Hindlimb muscle (tissue), 1 donor: ENCODE measurements at places on chromosomes 7 and 10.

DNA sequence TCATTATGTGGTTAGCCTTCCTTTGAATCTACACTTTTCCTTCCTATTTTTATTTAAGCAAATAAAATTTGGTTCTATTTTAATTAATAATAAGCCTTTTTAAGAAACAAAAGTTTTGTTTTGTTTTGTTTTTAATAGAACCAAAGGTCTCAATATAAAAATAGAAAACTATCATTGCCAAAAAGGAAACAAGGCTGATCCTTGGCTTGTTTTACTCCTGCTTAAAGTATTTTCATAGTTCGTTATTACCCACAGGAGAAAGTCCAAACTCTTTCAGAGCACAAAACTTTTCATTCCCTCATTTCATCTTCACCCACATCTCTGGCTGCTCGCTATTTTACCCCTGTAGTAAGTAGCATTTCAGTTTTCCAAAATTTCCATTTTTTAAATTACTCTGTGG, 374.8 kb downstream of the SEMA3D start:
- DNase-seq = no peak

DNA sequence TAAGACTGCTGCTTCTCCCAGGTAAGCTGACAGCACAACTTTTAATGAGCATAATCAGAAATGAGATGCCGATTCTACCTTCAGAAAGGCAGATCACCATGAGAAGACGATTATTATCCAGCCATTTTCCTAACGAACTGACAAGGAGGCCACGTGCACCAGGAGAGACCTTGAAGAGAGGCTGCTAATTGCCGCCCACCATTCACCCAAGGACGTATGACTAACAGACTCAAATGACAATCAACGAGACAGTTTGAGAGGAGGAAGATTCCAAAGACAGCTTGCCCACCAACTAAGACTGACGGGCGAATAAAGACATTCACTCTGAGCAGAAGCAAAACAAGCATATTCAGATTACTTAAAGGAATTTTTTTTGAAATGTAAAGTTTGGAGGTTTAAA, 301.9 kb upstream of the TAC1 start:
- DNase-seq = no peak

- no peak for DNase-seq
Observed at GRCh38 chr10:119459681-119460340, 82.7 kb downstream of the RGS10 start.

DNA sequence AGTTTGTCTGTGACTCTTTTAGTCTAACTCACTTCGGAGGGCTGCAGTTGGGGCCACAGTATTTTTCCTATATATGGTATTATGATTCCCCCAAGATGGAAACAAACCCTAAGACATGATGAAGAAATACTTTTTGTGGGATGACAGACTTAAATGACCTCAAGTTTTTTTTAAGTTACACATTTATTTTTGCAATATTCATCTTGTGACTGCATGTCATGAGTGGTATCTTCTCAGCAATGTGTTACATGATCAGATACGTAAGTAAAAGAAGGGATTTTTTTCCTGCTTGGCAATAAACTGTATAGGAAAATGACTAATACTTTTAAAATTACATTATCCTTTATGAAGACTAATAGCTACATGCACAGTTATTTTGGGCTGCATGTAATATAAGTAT, 57.8 kb downstream of the OR13A1 start:
- DNase-seq = no peak

- DNase-seq = no peak
Observed at GRCh38 chr10:124022066-124022465, 71.3 kb downstream of the CHST15 start.

- no peak for DNase-seq
Observed at GRCh38 chr7:129840757-129841156, 112.0 kb downstream of the UBE2H start.

DNA sequence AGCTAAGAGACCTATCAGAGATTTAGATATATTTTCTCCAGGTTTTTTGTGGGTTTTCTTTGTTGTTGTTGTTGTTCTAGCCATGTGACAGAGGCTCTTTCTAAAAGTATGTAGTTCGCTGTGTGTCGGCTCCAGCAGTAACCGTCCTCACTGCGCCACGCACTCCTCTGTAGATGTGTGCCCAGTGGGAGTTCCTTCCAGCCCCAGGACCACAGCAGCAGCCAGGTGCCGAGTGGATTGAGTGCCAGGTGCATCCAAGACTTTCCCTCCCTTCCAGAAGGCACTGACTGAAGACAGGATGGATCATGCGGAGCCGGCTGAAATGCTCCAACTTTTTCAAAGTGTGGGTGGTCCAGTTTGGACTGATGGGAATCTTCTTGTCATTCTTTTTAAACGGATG, 31.8 kb downstream of the WDR86 start:
- DNase-seq = no peak

GRCh38 chr7:30866939-30867338, 44.7 kb upstream of the AQP1 start:
- DNase-seq = no peak

- DNase-seq = no peak
Observed at GRCh38 chr7:26370011-26370410, 78.3 kb downstream of the SNX10 start.

GRCh38 chr7:2008101-2008935, 224.4 kb downstream of the MAD1L1 start:
- no peak for DNase-seq

- DNase-seq = no peak
Observed at GRCh38 chr10:99368646-99369045, 39.5 kb downstream of the CNNM1 start.

DNA sequence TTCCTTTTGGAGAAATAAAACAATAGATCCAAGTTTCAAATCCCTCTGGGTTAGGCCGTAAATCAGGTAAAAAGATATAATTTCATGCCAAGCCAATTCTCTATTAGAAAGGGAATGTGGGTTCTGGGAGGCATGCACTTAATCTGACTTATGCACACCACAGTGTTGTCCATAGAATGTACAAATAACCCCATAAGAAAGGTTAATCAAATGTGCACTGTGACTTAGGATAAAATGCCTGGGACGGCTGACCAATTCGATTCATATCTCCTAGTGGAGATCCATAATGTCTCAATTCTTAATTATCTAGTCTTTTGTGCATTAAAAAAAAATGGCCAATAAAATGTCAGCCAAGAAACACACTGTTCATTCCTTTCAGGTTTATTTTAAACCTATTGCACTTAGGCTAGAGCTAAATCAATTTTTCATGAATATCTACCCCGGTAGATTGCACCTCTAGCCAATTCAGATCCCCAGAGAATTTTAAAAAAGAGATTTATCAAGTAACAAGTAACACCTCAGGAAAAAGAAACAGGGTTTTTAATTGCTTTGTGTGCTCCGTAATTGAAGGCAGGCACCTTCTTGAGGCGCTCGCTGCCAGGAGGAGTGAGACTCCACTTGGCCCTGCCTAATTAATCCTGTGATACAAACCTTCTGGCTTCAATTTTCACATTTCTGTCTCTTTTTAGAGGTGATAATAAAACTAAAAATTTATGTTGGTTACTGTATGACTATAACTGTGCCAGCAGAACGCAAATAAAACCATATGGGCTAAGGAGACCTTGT, 265.1 kb downstream of the ETV1 start:
- no peak for DNase-seq

- DNase-seq = no peak
Observed at GRCh38 chr10:49290607-49291006, 8.4 kb upstream of the C10orf71 start.

- no peak for DNase-seq
Observed at GRCh38 chr10:128027822-128028507, 98.3 kb downstream of the MKI67 start.

GRCh38 chr10:49756031-49756430, 6.1 kb downstream of the OGDHL start:
- no peak for DNase-seq

DNA sequence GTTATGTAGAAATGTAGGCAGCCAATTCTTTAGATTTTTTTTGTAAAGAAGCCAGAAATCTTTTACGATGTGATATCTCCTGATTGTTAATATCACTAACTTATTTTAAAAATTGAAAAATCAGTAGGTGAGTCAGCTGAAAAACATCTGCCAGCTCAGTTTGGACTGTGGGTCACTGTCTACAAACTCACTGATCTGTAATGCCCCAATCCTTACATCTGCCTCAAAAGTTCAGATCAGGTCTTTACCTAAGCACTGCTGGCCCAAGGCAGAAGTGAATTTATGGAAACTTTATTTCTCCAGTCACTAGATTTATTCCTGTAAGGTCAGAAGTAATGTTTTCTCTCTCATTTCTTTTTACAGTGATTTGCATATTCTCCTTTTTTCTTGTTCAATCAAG, 31.0 kb upstream of the FAM13C start:
- no peak for DNase-seq

DNA sequence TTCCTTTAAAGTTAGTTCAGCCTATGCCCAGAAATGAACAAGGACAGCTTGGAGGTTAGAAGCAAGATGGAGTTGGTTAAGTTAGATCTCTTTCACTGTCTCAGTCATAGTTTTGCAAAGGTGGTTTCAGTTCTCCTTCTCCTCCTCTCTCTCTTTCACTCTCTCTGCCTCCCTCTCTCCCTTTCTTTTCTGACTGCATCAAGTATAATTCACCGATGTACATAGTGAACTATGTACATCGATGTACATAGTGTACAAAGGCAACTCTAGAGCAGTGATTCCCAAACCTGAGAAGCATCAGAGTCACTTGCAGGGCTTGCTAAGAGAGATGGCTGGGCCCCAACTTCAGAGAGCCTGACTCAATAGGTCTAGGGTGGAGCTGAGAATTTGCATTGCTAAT, 1259.7 kb downstream of the TYW1 start:
- no peak for DNase-seq
